Activated T-cell treated with anti-CD3 and anti-CD28 coated beads for 48 hours (primary cell): ENCODE measurements at places on chromosomes 3 and 15.

DNA sequence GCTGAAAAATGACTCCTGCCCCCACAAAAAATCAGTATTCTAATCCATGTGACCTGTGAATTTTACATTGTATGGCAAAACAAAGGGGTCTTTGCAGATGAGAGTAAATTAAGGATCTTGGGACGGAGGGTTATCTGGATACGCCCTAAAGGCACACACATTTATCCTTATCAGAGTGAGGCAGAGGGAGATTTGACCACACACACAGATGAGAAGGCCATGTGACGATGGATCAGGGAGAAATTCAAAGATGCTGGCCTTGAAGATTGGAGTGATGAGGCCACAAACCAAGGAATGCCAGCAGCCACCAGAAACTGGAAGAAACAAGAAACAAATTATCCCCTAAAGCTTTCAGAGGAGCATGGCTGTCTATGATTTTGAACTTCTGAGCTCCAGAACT, 288.5 kb downstream of the XXYLT1 start:
- no peak for DNase-seq

GRCh38 chr3:36820083-36820482, 55.7 kb upstream of the DCLK3 start:
- DNase-seq = no peak

DNA sequence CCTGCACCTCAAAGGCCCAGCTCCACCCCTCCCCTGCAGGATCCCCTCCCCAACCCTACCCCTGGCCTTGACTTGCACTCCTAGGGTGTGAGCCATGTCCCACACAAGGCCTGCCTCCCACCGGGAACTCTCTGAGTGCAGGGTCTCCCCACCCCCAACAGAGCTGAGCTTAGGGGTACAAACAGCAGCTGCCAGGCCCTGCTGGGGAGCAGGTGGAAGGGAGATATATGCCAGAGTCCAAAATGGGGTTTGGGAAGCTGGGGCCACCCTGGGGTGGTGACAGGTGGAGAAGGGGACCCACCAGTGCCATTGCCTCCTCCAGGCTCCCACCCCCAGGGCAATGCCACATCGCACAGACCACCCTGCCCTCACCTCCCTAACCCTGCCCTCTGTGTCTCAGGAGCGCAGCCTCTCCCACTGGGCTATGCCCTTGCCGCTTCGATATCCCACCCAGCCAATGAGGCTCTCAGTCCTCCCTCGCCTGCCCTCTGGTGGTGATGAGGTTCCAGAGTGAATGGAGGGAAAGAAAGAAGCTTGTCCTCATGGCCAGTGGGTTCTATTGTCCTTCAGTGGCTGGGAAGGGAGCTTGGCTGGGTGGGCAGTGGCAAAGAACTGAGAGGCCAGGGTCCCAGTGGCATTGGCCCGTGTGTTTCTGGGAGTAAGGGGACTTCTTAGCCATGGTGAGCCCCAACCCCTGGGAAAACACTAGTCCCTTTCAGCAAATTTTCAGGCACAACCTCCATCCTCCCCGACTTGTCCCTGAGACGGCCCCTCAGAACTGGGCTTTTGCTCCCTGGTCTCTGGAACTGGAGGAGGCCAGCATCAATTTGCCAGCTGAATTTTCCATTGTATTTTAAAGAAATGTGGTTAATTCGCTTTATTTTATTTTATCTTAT, 46.8 kb downstream of the CYP11A1 start:
- no peak for DNase-seq

- no peak for DNase-seq
Observed at GRCh38 chr3:64438812-64439211, 213.5 kb upstream of the PRICKLE2 start.

- DNase-seq = no peak
Observed at GRCh38 chr3:178480274-178480673, 56.0 kb upstream of the KCNMB2 start.

GRCh38 chr3:146162561-146162960, 1.6 kb upstream of the PLOD2 start:
- no peak for DNase-seq

GRCh38 chr3:39412668-39413260, 6.2 kb downstream of the RPSA start:
- no peak for DNase-seq

GRCh38 chr3:197711973-197712707, 24.6 kb downstream of the RUBCN start:
- peak; percentile 77 for DNase-seq

DNA sequence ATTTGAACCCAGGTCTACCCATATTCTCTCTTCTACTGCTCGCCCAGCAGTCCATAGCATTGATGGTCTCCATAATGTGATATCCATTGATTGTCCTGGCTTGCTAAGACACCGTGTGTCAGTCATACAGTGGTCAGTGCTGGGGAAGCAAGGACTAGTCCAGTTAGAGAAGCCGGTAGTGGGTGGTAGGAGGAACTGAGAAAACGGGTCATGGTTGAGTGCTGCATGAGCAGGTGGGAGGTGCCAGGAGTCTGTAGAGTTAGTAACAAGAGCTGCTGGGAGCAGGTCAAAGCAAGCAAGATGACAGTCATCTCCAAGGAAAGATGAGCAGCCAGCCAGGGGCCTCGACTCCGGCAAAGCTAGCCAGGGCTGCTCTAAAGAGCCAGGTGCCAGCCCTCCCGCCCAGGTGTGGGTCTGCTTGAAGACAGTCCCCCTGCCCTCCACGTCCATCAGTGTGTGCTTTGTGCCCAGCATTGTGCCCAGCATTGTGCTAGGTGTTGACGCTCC, 29.5 kb upstream of the USP3 start:
- no peak for DNase-seq

GRCh38 chr3:38516669-38517068, 20.5 kb downstream of the EXOG start:
- DNase-seq = no peak

GRCh38 chr3:127800508-127800907, 21.8 kb downstream of the MGLL start:
- DNase-seq = no peak

GRCh38 chr15:90013503-90013937, 12.4 kb downstream of the ZNF710 start:
- DNase-seq = no peak

GRCh38 chr3:18900994-18901393, 247.3 kb upstream of the KCNH8 start:
- DNase-seq = no peak

GRCh38 chr15:31336593-31337295, 10.1 kb downstream of the KLF13 start:
- DNase-seq = no peak

- DNase-seq = no peak
Observed at GRCh38 chr15:75791337-75791713, 51.9 kb upstream of the UBE2Q2 start.
